ENCODE measurements at places on chromosomes 11 and 22. TPM values are rescaled to one million over a fixed set of nuclear protein-coding genes. Genes with fewer than 3 reads are reported as not detected.

Gene RFPL1
- 1.2 TPM for polyA plus RNA-seq

GRCh38 chr11:68966894-68967780 is 13.6 kb downstream of the MRGPRD start:
- no peak for DNase-seq

Gene SCGB1A1
- polyA plus RNA-seq, result not detected

Gene ALX4
- 0.20 TPM for polyA plus RNA-seq

DNA sequence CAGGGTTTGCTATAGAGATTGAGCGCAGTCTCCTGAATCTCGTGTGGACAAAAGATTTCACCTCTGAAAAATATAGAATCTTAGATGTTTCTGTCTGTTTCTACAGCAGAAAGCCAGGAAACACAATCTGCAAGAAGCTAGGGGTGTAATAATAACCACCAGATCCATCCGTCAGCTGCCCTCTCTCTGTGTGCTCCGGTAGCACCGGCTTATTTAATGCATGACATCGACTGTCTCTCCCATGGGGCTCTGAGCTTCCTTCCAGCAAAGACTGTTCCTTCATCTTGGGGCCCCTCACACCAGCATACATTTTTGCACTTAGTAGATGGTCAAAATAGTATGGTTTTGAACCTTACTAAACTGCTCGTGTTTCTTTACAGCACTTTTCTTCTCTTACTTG is 20.2 kb downstream of the BARX2 start:
- DNase-seq, result no peak

Gene GAL3ST1
- polyA plus RNA-seq, result 21.8 TPM

GRCh38 chr11:1928470-1928890 is 9.0 kb downstream of the TNNT3 start:
- no peak for DNase-seq

DNA sequence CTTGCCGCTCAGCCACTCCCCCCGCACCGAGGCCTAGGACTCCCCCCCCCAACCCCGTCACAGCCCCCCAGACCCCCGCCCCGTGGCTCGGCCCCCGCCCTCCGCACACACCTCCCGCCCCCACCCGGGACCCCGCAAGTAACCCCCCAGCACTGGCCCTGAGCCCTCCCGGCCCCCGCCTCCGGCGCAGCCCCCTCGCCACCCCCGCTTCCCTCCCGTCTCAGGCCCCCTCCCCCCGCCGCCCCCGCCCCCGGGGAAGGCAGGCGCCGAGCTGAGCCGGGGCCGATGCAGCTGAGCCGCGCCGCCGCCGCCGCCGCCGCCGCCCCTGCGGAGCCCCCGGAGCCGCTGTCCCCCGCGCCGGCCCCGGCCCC is 1.5 kb downstream of the SHANK3 start:
- no peak for DNase-seq

DNA sequence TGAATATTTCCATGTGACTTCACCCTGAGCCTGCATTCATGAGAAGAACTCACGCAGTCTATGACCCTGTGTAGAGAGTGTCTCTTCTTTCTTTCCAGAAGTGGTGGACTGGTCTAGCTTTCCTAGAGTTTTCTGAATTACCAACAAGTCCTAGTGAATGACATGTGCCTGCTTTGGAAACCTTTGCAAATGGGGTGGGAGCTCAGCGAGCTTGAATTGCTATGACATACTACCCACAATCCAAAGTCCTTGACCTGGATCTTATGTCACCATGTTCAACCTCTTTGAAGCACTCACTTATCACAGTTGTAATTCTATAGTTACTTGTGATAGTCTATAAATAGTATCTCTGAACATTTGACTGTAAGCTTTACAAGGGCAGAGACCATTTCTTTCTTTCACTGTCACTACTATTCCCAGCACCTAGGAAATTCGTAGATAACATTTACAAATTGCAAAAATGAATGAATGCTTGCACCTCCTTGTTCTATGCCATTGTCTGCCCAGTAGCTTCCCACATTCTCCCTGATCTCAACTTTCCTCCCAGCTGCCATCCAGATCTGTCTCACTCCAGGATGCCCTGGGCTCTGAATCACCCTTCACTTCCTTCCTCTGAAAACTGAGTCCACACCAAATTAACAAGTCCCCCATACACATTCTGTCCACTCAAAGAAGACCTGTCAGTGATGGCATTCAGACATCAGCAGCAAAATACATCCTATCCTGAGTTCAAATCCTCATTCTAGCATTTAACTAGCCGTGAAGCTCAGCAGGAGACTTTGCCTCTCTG is 201.9 kb upstream of the SESN3 start:
- DNase-seq, result no peak

DNA sequence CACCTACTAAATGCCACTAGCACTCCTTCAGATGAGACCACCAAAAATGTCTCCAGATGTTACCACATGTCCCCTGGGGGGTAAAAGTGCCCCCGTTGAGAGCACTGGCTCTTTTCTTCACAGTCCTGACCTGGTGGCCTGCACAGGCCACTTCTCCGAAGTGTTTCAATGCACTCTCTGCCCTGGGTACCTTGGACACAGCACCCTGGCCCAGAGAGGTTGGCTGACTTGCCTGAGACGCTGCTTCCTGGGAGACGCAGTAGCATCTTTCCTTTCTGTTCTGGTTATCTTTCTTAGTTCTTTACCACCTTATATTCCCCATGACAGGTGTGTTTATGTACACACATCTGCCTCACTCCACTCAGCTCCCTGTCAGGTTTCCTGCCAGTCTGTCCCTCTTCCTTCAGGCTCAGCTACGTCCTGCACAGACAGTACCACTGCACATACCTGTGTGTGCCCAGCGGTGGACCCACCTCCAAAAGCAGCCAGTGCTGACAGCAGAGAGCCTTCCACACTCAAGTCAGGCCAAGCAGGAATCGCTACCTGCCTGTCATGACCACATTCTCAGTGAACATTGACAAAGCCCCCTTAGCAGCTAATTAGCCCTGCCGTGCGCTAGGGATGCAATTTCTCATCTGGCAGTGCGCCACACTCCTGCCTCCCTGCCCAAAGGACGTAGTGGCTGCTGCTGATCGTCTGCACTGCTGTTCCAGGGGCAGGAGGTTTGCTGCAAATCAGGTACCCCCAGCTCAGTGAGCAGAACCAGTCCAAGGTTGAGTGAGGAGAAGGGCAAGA is 39.0 kb downstream of the FAM83F start:
- no peak for DNase-seq

- DNase-seq, result no peak
Observed at GRCh38 chr22:46846150-46846831, 83.8 kb downstream of the TBC1D22A start.

GRCh38 chr11:8258289-8258688 is 5.4 kb downstream of the LMO1 start:
- DNase-seq, result no peak

- DNase-seq, result no peak
Observed at GRCh38 chr11:108538022-108538424, 39.8 kb upstream of the POGLUT3 start.

Measured in renal cortex interstitium (tissue), 15 donors.